ENCODE measurements at places on chromosomes 3 and 15.

- DNase-seq = peak; percentile 91
Measured at GRCh38 chr15:38563723-38564519, 693 bp downstream of the RASGRP1 start.

GRCh38 chr3:17065881-17066280 is 181.1 kb downstream of the PLCL2 start:
- DNase-seq = no peak

- no peak for DNase-seq
Measured at GRCh38 chr15:91897585-91898372, 44.3 kb downstream of the SLCO3A1 start.

DNA sequence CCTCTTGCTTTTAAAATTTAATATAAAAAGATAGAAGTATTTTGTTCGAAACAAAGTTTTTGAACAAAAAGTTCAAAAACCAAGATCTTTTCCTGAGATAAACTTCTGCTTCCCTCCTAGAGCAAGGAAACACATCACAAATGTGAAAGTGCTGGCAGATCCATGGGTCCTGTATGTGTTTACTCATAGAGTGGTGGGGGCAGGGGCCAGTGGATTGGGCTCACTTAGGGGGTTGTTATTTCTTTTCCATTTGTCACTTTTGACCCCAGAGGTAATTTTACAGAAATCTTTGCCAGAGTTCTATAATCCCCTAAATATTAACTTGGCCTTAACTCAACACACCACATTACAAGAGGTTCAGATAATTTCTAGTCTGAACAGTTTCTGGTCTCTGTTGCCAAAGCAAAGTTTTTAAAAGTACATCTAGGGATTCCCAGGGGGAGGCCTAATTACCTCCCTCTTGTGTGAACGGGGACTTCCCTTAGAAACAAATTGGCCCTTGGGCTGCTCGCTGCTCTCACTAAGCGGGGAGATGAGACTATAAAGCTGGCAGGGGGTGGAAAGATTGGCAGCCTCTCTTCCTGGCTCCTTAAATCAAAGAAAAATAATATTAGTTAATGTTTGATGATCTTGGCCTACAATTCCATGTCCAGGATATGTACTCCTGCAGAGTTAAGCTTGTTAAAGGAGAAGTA is 66.8 kb upstream of the PTX3 start:
- no peak for DNase-seq

GRCh38 chr15:96497951-96498350 is 167.5 kb downstream of the NR2F2 start:
- DNase-seq = no peak

DNA sequence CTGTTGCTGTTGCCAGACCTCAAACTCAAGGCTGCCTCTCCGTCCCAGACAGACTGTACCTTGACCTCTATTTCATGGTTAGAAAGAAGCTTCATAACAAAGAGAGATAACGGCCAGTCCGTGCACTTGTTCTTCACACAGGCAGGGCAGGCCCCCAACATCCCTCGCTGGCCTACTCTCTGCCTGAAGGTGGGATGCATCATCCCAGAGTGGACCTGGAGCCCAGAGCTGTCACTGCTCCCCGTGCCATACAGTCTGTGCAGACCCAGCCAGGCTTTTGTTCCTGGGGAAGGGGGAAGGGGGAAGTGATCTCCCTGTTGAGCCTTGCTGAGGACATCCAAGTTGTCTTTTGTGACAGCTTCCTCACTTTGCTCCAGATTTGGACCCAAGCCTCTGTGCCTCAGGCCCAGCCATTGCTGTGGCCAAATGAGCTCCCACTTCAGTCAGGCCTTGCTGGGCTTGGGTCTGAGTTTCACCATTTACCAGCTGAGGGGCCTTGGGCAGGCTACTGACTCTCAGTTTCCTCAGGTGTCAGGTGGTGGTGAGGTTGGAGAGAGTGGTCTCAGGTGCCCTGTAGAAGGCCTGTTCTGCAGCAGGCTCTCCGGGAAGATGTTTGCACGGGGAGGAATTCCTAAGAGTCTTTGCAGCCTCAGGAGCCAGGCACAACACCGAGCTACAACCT is 141.6 kb downstream of the DNAJB8 start:
- no peak for DNase-seq

DNA sequence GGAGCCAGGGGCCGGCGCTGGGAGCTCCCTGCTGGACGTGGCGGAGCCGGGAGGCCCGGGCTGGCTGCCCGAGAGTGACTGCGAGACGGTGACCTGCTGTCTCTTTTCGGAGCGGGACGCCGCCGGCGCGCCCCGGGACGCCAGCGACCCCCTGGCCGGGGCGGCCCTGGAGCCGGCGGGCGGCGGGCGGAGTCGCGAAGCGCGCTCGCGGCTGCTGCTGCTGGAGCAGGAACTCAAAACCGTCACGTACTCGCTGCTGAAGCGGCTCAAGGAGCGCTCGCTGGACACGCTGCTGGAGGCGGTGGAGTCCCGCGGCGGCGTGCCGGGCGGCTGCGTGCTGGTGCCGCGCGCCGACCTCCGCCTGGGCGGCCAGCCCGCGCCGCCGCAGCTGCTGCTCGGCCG is 1.5 kb downstream of the SMAD6 start:
- DNase-seq = no peak

DNA sequence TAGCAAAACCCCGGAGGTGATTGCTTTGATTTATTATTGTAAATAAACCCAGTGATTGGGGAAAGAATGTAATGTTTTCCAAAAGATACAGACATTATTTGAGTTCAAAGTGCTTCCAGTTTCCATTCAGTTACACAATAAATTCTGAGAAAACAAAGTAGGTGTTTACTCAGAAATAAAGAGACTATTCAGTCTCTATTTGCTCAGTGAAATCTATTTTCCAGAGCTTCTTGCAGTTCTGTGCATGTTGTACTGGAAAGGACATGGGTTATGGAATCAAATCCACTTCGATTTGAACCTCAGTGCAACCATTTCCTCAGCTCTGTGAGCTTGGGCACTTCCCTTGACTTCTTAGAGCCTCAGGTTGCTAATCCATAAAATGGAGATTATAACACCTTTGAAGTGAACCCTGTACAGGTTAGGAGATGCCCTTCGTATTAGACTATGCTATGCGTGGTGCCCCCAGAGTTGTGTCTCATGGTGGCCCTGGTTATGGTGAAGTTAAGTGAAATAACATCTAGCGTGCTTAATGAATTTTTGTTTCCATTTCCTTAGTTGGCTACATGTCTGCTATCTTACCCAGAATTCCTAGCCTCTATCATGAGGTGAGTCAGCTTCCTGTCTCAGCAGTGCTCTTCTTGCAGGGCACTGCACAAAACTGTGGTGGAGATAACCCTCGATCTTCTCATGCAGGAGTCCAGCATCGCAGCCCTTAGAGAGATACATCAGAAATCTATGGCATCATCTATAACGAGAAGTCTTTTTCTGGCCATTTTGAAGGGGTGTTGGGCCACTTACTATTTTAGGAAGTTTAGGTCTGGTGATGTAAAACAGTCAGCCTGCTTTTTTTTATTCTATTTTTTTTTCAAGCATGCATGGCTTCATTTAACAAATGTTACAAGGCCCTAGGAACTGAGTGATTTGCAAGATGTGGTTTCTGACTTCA is 97.7 kb downstream of the RPL39L start:
- peak; percentile 35 for DNase-seq

GRCh38 chr15:36882487-36883131 is 217.7 kb downstream of the MEIS2 start:
- no peak for DNase-seq

GRCh38 chr3:50630877-50631276 is 13.9 kb downstream of the MAPKAPK3 start:
- DNase-seq = no peak

Measured in activated naive CD4-positive, alpha-beta T cell treated with anti-CD3 and anti-CD28 coated beads, Interleukin-2, amount 50 U/mL, for 16 hours (primary cell).